IPS DF 6.9 (cell line): ENCODE measurements at places on chromosomes 12 and 14.

GRCh38 chr12:44159862-44160261 is 324.0 kb downstream of the TMEM117 start:
- DNase-seq = no peak

GRCh38 chr12:2645460-2645859 is 149.3 kb upstream of the FKBP4 start:
- no peak for DNase-seq

DNA sequence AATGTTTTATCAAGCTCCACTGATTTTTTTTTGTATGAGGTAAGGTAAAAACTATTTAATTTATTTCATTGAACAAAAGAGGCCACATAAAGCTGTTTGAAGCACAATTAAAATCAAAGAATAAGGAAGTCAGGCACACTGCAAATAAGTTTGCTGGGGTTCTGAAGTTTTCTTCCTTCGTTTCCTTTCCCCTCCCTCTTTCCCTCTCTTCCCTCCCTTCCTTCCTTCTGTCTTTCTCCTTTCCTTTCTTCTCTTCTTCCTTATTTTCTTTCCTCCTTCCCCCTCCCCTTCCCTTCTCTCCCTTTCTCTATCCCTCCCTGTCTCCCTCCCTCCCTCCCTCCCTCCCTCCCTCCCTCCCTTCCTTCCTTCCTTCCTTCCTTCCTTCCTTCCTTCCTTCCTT is 78.7 kb downstream of the ALX1 start:
- DNase-seq = no peak

DNA sequence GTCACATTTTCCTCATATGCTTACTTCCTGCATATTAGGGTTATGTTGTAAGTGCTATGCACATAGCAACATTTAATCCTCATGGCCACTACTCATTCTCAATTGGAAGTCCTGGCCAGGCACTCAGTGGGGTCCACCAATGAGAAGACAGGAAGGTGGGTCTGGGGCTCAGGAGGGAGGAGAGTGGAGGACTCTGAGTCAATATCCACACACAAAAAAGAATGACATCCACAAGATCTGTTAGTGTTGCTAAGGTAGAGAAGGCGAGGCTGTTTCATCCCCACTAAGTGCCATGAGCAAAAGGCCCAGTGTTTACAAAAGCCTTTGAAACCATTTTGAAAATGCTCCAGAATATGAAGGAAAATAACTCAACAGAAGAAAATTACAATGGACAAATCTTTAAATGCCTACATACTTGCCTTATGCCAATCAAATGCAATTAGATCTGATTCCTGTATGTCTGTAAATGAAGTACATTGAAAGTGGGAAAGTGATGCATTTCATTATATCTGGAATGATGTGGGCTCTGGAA is 53.9 kb downstream of the EID3 start:
- DNase-seq = no peak

- no peak for DNase-seq
Measured at GRCh38 chr12:89389755-89390661, 37.7 kb upstream of the DUSP6 start.

DNA sequence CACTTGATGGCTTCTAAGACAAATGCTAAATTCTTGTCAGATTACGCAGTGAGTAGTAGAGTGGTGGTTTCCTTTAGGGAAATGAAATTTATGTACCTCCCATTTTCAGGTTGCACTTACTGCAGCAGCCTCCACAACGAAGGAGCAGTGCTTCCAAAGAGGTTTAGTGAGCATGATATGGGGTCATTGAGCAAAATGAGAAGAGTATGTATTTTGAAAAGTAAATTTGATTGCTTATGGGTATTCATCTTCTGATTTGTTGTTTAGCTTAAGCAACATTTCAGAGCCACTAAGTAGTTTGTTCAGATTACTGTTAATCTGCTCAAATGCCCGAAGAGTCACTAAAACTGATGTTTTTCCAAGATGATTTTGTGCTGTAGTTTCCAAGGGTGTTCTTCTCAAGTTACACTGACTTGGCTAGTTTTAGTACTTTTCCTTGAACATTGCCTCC is 493.6 kb downstream of the PCNX1 start:
- DNase-seq = no peak

DNA sequence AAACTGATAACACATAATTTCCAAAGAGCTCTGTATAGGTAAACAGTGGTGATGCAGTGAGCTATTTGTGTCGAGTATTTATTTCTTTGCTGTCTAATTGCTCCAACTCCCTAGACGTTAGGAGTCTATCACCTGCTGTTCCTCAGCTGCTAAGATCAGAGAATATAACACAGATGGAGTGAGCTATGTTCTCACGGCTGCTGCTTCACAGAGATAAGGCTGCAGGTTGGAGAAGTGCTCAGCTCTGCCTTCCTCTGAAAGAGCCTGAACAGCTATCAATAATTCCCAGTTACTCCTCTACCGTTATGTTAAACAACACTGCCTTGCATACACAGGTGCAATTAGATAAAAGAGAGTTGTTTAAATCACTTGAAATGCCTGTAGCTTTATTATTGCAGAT is 103.2 kb upstream of the MDGA2 start:
- DNase-seq = no peak

- no peak for DNase-seq
Measured at GRCh38 chr12:356276-356988, 32.7 kb downstream of the KDM5A start.

DNA sequence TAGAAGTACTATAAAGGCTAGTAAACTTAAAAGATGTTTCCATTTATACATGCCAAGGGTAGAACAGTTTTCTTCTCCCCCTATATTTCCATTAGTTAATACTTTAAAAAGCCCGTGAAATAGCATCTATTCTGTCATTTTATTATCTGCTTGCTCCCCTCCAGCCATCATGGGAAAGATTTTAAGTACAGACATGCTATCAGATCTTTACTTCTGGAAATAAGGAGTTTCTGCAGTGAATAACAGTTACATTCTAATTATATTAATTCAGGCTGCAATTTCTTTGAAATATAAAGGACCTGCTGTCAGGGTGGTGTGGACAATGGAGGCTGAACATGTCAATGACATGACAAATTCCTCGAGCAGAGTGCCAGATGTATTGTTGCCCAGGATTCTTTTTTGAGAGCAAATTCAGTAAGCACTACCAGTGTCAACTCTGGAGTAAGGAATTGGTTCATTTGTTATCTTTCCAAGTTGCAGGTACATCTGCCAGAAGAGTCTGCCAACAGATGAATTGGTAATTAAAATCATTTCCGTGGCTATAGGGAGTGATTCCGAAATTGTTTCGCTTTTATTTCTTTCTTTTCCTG is 151.3 kb downstream of the BTG1 start:
- no peak for DNase-seq

GRCh38 chr12:33427071-33427470 is 12.5 kb downstream of the SYT10 start:
- DNase-seq = no peak

GRCh38 chr14:63563370-63564026 is 20.3 kb upstream of the PPP2R5E start:
- DNase-seq = no peak

DNA sequence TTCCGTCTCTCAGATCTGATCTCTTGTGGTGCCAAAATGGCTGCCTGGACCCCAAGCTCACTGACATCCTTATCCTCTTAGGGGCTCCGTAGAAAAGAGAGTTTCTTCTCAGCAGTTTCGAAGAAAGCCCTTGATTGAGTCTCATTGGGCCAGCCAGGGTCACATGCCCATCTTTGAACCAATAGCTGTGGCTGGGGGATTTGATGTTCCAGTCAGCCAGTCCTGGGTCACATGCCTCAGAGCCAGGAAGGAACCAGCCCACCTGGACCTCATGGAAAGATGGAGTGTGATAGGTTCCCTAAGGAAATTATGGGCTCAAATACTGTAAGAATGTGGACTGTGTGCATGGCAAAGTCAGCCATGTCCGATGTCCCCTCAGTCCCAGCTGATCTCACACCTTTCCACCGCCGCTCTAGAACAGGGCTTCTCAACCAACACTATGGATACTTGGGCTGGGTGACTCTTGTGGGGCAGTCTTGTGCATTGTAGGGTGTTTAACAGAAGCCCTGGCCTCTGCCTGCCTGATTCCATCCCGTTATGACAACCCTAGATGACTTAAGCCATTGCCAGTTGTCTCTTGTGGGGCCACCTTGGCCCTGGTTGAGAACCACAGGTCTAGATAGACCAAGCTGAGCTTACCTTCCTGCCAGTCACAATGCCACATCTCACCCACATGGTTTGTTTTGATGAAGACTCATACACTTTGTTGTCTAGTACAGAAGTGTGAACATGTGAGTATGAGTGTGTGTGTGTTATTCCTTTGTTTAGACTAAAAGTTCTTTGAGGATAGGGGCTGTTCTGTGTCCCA is 163.9 kb downstream of the ADGRD1 start:
- DNase-seq = no peak

DNA sequence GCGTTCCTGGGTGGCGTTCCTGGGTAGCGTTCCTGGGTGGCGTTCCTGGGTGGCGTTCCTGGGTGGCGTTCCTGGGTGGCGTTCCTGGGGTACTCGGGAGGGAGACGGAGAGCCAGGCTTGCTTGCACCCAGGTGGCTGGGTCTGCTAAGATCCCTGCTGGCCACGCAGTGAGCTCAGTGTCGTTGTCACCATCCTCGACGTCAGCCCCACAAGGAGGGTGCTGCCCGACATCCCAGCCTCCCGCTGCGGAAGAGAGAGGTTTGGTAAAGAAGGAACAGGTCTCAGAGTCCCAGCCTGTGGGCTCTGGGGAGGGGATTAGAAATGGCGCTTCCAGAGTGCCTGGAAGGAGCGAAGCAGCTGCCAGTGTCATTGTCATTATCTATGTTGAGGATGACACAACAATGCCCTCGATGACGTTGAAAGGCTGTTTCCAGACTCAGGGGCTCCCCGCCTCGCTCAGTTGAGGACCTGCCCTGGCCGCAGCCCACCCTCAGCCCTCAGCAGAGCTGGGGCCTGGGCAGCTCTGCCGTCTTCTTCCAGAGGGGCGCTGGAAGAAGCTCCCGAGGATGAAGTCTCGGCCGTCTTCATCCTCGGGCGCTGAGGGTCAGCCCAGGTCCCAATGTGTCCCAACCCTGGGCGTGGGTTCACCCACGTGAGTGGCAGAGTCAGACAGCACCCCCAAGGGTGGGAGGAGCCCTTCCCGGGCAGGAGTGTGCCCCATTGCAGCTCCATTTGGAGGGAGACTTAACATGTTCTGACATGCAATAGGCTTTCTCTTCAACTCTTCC is 328.8 kb downstream of the ADGRD1 start:
- DNase-seq = no peak

- DNase-seq = no peak
Measured at GRCh38 chr12:102921240-102921639, 4.2 kb upstream of the PAH start.

- DNase-seq = no peak
Measured at GRCh38 chr14:82689948-82690347, 1156.3 kb upstream of the SEL1L start.

- no peak for DNase-seq
Measured at GRCh38 chr12:87025976-87026375, 769.8 kb upstream of the MGAT4C start.

- no peak for DNase-seq
Measured at GRCh38 chr12:110750784-110751461, 8.2 kb upstream of the PPP1CC start.

GRCh38 chr14:63269561-63270225 is 49.0 kb downstream of the GPHB5 start:
- DNase-seq = no peak

- DNase-seq = no peak
Measured at GRCh38 chr14:35300228-35300627, 8.0 kb downstream of the PSMA6 start.

DNA sequence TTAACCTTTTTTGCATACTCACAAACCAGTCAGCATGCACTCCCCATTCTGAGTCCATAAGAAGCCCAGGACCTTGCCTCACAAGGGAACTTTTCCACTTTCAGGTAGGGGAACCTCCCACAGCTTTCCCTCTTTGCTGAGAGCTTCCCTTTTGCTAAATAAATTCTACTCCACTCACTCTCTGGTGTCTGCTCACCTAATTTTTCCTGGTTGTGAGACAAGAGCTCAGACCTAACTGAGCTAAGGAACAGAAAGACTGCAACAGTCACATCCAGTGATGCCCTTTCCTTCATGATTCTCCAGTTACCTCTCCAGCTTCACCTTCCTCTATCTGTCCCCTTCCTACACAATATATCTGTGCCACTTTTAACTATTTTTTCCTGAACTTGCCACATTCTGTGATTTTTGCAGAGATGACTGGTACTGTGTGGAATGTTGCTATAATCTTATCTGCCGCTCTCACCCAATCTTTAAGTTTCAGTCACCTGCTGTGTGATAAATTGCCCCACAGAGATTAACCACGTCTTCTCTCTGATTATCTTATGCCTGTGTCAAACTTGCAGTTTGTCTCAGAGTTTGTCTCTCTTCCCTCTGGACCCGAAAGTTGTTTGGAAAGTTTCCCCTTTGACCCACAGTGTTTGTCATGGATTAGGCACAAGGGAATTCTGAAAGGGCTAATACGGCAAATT is 737.1 kb upstream of the FLRT2 start:
- no peak for DNase-seq

DNA sequence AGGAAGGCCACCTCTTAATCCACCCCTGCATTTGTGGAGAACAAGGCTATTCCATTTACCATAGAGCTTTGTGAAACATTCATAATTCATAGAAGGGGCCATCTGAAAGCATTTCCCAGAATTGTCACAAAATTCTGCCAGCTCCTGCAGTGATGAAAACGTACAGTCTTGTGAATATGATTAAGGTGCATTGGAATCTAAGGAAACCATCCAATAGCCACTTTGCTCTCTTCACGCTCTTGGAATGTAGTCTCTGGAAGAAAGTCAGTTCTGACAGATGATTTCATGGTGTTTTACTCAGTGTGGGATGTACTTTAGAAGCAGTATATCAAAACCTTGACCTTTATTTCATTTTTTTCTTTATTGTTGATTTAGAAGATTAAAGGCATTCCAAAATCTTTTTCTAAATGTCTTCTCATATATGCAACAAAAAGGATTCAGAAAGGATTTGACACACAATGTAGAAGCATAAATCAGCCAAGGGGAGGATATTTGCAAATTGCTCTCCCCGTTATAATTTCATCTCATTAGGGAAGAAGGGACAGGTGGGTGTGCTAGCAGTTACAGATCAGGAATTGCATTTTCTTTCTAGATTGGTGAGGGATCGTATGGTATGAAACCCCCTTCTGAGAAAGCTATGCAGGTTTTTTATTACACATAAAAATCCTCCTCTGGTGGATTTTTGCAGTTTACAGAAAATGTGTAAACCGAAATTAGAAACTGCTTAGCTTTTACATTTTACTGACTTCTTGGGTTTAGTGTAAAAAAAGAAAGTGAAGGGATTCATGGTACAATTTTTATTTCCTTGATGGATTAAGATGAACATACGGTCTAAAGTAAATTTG is 390.2 kb downstream of the LRIG3 start:
- no peak for DNase-seq

DNA sequence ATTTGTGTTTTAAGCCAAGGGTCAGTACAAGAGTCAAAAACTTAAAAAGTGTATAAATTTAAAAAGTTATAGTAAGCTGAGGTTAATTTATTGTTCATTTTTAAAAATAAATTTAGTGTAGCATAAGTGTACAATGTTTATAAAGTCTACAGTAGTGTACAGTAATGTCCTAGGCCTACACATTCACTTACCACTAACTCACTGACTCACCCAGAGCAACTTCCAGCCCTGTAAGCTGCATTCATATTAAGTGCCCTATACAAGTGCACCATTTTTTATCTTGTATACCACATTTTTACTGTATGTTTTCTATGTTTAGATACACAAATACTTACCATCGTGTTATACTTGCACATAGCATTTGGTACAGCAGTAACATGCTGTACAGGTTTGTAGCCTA is 37.7 kb downstream of the GPR137C start:
- DNase-seq = no peak

- no peak for DNase-seq
Measured at GRCh38 chr12:7327918-7328317, 24.0 kb downstream of the ACSM4 start.
